ENCODE measurements at places on chromosomes 13 and 19. TPM values are rescaled to one million over a fixed set of nuclear protein-coding genes. Genes with fewer than 3 reads are reported as not detected.

Gene C19orf25
- total RNA-seq, result 29.4 TPM

Gene LGI4
- not detected for total RNA-seq

Gene SLC17A7
- total RNA-seq, result 0.18 TPM

Gene TDRD3
- total RNA-seq, result 23.1 TPM

Gene ZNF304
- total RNA-seq, result 10.9 TPM

Gene MTMR6
- 23.1 TPM for total RNA-seq

Gene ZNF805
- 14.7 TPM for total RNA-seq

Gene BRSK1
- total RNA-seq, result 13.2 TPM

DNA sequence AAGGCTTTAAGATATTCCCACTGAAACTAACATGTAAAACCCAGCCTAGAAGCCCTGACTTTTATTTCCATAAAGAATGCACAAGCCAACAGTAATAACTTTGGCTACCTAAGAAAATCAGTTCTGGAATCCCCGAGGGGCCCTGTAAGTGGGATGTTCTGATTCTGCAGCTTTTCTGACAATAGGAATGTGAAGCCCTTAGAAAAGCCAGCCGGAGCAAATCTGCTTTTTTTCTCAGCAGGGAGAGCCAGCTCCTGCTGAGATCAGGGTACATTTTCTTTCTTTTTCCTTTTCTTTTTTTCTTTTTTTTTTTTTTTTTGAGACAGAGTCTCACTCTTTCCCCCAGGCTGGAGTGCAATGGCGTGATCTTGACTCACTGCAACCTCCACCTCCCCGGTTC, 8.0 kb upstream of the GARRE1 start:
- H3K36me3 ChIP-seq, result no peaks in the 10 kb centered on the region
- H3K4me1 ChIP-seq, result peaks cover 14% of the 10 kb centered on the region
- no peaks in the 10 kb centered on the region for H3K27me3 ChIP-seq
- no peak overlapping the region for H3K4me3 ChIP-seq
- no peak overlapping the region for H3K27ac ChIP-seq

DNA sequence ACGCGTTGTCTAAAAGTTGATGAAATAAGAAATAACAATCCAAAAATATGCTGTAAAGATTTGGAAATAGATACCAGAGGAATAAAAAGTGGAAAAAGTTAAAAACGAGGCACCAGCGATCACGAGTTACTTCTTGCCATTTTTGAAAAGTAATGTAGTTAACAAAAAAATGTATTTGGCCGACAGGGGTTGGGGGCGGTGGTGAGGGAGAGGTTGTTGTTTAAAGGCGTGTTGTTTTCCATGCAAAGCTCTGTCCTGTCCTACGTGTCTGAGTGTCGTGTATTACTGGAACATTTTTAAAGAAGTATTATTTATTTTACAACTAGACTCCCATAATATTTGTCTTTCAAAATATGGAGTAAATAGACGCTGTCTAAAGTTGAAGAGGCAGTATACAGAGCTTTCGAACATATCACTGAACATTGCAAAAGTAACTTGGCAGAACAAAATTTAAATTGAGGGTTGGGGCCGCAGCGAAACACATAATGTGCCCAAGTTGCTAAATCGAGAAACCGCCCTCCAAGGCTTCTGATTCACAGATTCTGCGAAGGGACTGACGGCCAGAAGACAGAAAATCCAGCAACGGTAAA, 823 bp downstream of the FBXO17 start:
- peak overlapping the region; percentile 24 for H3K27ac ChIP-seq
- no peaks in the 10 kb centered on the region for H3K4me1 ChIP-seq
- peak overlapping the region; percentile 63 for H3K4me3 ChIP-seq

GRCh38 chr13:90233933-90234672, 1113.4 kb upstream of the MIR17HG start:
- H3K4me1 ChIP-seq, result peaks cover 4% of the 10 kb centered on the region
- no peak for DNase-seq
- no peaks in the 10 kb centered on the region for H3K27me3 ChIP-seq

DNA sequence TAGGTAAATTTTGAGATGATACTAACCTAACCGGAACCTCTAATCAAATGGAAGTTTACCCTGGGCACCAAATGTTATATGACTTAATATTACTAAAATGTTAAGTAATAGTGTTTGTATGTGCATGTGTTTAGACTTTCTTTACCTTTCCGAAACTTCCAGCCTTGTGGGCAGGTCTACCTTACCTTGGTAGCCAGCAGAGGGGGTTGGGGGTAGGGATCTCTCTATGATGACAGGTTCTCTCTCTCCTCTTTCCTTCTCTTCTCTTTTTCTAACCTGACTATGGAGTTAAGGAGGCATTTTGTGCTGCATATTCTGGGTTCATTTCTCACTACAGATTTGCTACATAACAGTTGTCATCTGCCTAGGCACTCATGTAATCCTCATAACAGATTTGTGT, 6.8 kb upstream of the FRY start:
- peaks cover 15% of the 10 kb centered on the region for H3K4me1 ChIP-seq
- no peaks in the 10 kb centered on the region for H3K27me3 ChIP-seq
- H3K4me3 ChIP-seq, result no peak overlapping the region
- no peaks in the 10 kb centered on the region for H3K36me3 ChIP-seq
- DNase-seq, result no peak

DNA sequence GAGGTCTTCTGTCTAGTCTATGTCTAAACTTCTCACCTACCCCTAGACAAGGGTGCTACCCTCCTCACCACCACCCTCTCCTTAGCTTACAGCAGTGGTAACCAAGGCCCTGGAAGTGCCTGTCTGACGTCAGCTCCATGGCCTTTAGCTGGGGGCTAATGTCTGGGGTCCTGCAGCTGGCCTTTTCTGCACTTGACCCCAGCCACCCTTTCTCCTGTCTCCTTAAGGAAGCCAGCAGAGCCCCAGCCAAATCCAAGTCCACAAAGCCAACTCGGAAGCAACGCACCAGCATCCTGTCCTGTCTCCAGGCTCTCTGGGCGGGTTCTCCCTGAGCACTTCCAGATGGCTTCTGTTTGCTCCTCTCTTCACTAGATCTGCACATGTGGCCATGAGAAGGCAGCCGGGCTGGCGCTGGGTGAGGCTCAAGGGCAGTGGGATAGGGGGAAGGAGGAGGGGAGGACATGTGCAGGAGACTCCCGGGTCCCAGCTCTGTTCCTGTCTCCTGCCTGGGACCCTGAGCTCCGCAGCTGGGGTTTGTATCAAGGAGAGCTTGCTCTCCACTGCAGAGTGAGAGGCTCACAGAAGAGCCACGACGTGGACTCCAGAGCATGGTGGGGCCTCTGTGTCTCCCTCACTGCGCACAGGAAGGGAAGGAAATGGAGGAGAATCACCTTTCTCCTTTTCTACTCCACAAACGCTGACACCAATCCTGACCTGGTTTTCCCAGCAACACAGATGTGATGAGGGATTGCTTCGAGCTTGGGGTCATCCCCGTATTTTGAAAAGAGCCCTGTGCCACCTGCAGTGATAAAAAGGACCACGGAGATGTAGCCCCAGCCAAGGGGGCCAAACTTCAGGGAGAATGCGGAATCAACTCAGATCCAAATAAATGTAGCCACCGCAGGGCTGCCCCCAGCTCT, 204.2 kb downstream of the USP12 start:
- H3K4me1 ChIP-seq, result peaks cover 48% of the 10 kb centered on the region
- no peak overlapping the region for H3K27ac ChIP-seq
- DNase-seq, result no peak
- H3K4me3 ChIP-seq, result no peak overlapping the region
- no peaks in the 10 kb centered on the region for H3K27me3 ChIP-seq

GRCh38 chr19:42028304-42029216, 34.5 kb upstream of the ATP1A3 start:
- H3K4me1 ChIP-seq, result peaks cover 17% of the 10 kb centered on the region
- no peak overlapping the region for H3K27ac ChIP-seq
- no peaks in the 10 kb centered on the region for H3K27me3 ChIP-seq
- no peak overlapping the region for H3K4me3 ChIP-seq
- no peaks in the 10 kb centered on the region for H3K36me3 ChIP-seq

GRCh38 chr19:33521480-33522370, at the start of gene PEPD:
Gene PEPD, minus strand, starts transcription at chr19:33521791. Its CDS starts 31 bp downstream, at chr19:33521760.
- H3K4me3 ChIP-seq, result peak within 1 kb of the TSS; percentile 99
- DNase-seq, result peak; percentile 98
- H3K27ac ChIP-seq, result peak within 1 kb of the TSS; percentile 42
- peaks cover 7% of the 10 kb centered on the region for H3K4me1 ChIP-seq

DNA sequence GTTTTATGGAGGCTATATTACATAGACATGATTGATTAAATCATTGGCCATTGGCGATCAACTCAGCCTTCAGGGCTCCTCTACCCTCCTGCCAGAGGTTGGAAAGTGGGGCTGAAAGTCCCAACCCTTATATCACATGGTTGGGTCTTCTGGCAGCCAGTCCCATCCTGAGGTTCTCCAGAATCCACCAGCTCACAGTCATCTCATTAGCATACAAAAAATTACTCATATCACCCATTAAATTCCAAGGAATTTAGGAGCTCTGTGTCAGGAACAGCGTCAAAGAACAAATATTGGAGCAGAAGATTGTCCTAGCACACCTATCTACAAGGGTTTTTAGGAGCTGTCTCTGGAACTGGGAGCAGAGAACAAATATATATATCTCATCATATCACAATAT, 39.4 kb upstream of the FARP1 start:
- H3K27me3 ChIP-seq, result no peaks in the 10 kb centered on the region
- H3K4me1 ChIP-seq, result no peaks in the 10 kb centered on the region
- DNase-seq, result no peak
- no peak overlapping the region for H3K27ac ChIP-seq

GRCh38 chr19:49149652-49150105, 5.5 kb downstream of the HRC start:
- peaks cover 5% of the 10 kb centered on the region for H3K4me1 ChIP-seq
- H3K4me3 ChIP-seq, result peak overlapping the region; percentile 76
- peak; percentile 83 for DNase-seq
- H3K36me3 ChIP-seq, result no peaks in the 10 kb centered on the region
- peak overlapping the region; percentile 74 for H3K27ac ChIP-seq
- H3K27me3 ChIP-seq, result no peaks in the 10 kb centered on the region

- H3K27ac ChIP-seq, result no peak overlapping the region
- peak; percentile 50 for DNase-seq
- no peaks in the 10 kb centered on the region for H3K36me3 ChIP-seq
- no peaks in the 10 kb centered on the region for H3K4me1 ChIP-seq
- peak overlapping the region; percentile 64 for H3K4me3 ChIP-seq
Observed at GRCh38 chr19:34482380-34483250, 1.1 kb downstream of the WTIP start.

GRCh38 chr19:4431808-4432674, 25.6 kb downstream of the UBXN6 start:
- H3K4me1 ChIP-seq, result no peaks in the 10 kb centered on the region
- H3K27ac ChIP-seq, result no peak overlapping the region
- H3K27me3 ChIP-seq, result no peaks in the 10 kb centered on the region
- H3K4me3 ChIP-seq, result no peak overlapping the region
- no peak for DNase-seq

GRCh38 chr19:10259162-10259905, 7.3 kb downstream of the MRPL4 start:
- no peaks in the 10 kb centered on the region for H3K4me1 ChIP-seq
- DNase-seq, result peak; percentile 90
- H3K4me3 ChIP-seq, result no peak overlapping the region
- peaks cover 12% of the 10 kb centered on the region for H3K36me3 ChIP-seq
- H3K27ac ChIP-seq, result no peak overlapping the region

DNA sequence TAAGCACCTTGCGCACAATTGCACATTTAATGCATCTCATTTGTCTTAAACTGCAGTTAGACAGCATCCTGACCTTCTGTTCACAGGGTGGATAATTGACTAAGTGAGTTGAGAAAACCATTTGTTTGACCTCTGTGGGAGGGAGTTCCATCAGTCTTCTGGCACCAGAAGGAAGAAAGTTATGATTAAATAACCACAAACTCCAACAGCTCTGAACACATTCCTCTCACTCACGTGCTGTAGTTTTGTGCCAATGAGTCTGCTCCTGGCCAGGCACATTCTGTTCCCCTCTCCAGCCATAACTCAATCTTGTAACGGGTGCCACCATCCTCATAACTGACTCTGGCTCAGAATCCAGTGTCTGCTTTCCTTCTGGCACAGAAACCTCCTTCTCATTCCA, 817.2 kb downstream of the SLITRK1 start:
- no peaks in the 10 kb centered on the region for H3K36me3 ChIP-seq
- H3K4me1 ChIP-seq, result no peaks in the 10 kb centered on the region
- no peak overlapping the region for H3K4me3 ChIP-seq
- no peaks in the 10 kb centered on the region for H3K27me3 ChIP-seq

- no peaks in the 10 kb centered on the region for H3K36me3 ChIP-seq
- H3K27me3 ChIP-seq, result no peaks in the 10 kb centered on the region
- peaks cover 38% of the 10 kb centered on the region for H3K4me1 ChIP-seq
Observed at GRCh38 chr13:94331281-94331680, 148.2 kb downstream of the DCT start.

DNA sequence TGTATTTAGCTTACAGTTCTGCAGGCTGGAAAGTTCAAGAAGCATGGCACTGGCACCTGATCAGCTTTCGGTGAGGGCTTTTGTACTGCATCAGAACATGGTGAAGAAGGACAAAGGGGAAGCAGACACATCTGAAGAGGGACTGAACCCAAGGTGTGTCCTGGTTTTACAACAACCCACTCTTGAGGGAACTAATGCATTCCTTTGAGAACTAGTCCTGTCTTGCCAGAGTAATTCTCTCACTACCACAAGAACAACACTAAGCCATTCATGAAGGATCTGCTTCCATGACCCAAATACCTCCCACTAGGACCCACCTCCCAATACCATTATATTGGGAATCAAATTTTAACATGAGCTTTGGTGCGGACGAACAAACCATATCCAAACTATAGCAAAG, 93.6 kb downstream of the RFC3 start:
- no peaks in the 10 kb centered on the region for H3K36me3 ChIP-seq
- no peak overlapping the region for H3K4me3 ChIP-seq
- H3K4me1 ChIP-seq, result no peaks in the 10 kb centered on the region
- no peak for DNase-seq
- no peak overlapping the region for H3K27ac ChIP-seq
- no peaks in the 10 kb centered on the region for H3K27me3 ChIP-seq

DNA sequence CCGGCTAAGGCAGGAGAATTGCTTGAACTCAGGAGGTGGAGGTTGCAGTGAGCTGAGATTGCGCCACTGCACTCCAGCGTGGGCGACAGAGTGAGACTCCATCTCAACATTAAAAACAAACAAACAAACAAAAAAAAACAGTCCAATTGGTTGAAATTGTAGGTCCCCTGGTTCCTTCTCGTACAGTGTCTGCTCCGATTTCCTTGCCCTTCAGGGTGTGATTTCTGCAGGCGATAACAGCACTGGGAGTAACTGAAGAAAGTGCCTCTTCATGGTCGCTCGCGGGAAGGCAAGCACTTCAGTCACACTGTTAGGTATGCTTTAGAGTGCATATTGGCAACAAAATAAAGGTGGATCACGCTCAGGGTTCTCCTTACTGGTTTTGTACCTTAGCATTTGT, 39.7 kb downstream of the TPT1 start:
- H3K4me3 ChIP-seq, result no peak overlapping the region
- H3K27ac ChIP-seq, result no peak overlapping the region
- peaks cover 17% of the 10 kb centered on the region for H3K4me1 ChIP-seq
- no peaks in the 10 kb centered on the region for H3K27me3 ChIP-seq

- no peak overlapping the region for H3K27ac ChIP-seq
- no peak for DNase-seq
- no peaks in the 10 kb centered on the region for H3K27me3 ChIP-seq
- H3K4me3 ChIP-seq, result no peak overlapping the region
- peaks cover 4% of the 10 kb centered on the region for H3K4me1 ChIP-seq
Observed at GRCh38 chr13:24085662-24086061, 74.9 kb upstream of the SPATA13 start.

GRCh38 chr13:46386392-46387063, 524 bp downstream of the RUBCNL start:
- DNase-seq, result no peak
- H3K36me3 ChIP-seq, result no peaks in the 10 kb centered on the region
- H3K4me1 ChIP-seq, result peaks cover 37% of the 10 kb centered on the region
- H3K27ac ChIP-seq, result no peak overlapping the region
- no peaks in the 10 kb centered on the region for H3K27me3 ChIP-seq
- peak overlapping the region; percentile 46 for H3K4me3 ChIP-seq

GRCh38 chr13:71149498-71150363, 717.3 kb downstream of the DACH1 start:
- no peak for DNase-seq
- H3K27me3 ChIP-seq, result no peaks in the 10 kb centered on the region
- H3K27ac ChIP-seq, result no peak overlapping the region
- H3K36me3 ChIP-seq, result no peaks in the 10 kb centered on the region
- H3K4me3 ChIP-seq, result no peak overlapping the region
- H3K4me1 ChIP-seq, result no peaks in the 10 kb centered on the region

All from SJCRH30 (cell line).